RKO (cell line): ENCODE measurements at places on chromosomes 4 and X.

DNA sequence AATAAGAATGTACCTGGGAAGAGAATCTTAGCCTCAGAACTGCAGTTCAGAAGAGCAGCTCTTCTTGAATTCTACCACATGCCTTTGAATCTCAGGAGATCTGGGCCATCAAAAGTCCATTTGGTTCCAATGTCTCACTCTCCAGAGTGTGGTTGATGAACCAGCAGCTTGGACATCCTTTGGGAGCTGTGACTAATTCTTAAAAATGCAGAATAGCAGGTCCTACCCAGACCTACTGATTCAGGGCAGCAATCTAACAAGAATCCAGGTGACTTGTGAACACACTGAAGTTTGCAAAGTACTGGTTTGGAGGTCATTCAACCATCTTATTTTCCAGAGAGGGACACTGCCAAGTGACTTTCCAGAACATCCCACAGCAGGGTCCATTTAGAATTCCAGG, 244.7 kb downstream of the PACRGL start:
- DNase-seq, result no peak

- no peak for DNase-seq
Measured at GRCh38 chr4:10273030-10273429, 156.4 kb upstream of the WDR1 start.

DNA sequence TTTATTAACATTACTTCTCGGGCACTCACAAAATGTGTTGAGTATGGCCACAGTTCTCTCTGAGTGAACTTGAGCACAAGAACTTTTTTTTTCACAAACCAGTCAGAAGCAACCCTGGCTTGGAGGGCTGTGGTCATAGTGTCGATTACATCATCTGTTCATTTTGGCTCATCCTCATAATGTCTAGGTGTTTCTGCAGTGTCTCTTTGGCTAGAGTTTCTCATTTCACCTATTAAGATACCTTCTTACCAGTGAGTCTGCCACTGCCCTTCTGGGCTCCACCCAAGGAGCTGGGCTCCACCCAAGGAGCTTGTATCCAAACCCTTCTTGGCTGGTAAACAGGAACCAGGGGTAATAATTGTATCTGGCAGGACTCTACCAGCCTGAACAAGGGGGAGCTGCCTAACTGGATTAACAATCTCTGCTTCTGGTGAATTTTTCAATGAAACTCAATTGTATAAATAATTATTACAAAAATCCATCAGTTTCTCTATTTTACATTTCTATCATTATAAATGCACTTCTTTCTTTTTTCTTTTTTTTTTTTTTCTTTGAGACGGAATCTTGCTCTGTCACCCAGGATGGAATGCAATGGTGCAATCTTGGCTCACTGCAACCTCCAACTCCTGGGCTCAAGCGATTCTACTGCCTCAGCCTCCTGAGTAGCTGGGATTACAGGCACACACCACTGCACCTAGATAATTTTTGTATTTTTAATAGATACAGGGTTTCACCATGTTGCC, 667.7 kb upstream of the SLIT2 start:
- DNase-seq, result no peak

GRCh38 chr4:23365086-23365485, 524.8 kb downstream of the PPARGC1A start:
- no peak for DNase-seq

- no peak for DNase-seq
Measured at GRCh38 chr4:87388901-87389300, 2.1 kb downstream of the HSD17B11 start.

DNA sequence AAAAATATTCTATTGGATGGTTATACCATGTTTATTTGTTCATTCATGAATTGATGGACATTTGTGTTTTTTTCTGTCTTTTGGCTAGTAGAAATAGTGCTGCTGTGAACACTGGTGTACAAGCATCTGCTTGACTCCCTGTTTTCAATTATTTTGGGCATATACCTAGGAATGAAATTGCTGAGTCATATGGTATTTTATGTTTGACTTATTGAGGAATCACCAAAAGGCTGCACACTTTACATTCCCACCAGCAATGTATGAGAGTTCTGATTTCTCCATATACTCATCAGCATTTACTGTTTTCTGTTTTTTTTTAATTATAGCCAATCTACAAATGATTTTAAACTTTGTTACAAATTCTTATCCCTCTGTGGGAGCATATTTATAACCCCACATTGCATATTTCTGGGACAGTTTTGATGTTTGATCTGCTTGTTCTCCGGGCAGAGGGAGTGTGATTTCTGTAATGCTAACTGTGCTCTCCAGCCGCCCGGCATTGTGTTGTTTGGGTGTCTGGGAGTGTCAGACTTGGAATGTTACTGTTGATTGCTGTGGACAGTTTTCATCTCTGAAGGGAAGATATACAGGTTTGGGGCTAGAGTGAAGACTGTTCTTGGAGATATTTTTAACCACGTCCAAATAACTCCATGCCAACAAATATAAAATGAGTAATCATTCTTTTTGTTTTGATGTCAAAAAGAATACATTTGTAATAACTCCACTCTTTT, 60.5 kb upstream of the PGRMC2 start:
- DNase-seq, result no peak

DNA sequence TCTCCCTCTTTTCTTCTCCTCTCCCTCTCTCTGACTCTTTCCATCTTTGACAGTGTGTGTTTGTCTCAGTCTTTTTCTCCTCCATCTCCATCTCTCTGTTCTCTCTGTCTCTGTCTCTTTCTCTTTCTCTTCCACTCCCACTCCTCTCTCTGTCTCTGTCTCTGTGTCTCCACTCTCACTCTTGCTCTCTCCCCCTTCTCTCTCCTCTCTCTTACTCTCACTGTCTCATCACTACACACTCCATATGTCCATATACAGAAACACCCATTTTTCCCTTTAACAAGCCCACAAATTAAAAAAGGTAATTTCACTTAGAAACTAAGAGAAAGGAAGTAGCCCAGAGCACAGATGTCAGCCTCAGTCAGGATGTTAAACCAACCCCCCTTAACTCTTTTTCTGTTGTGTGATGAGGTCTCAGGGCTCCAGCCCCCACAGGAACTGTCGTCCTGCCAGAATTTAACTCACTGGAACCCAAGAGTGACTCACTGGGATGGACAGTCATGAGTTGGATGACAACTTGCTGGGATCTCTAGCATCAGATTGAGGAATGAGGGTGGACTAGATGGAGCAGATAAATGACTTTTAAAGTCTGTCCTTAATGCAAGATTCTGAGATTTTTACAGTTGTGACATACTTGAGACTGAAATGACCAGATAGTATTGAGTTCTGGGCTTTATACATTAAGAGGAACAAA, 27.5 kb downstream of the OTUD6A start:
- DNase-seq, result no peak

DNA sequence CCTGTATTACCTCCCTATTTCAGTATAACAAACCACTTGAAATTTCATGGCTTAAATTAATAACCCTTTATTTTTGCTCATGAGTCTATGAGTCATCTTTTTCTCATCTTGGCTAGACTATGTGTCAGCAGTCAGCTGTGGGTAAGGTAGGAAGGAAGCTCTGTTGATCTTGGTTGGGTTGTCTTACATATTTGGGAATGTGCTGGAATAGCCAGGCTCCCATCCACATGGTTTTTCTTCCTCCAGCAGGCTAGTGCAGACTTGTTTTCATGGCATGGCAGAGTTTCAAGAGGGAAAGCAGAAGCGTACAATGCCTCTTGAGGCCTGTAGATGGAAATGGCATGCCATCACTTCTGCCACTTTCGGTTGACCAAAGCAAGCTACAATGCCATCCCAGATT, 89.7 kb downstream of the LINC00632 start:
- DNase-seq, result peak; percentile 0

- DNase-seq, result no peak
Measured at GRCh38 chrX:107566604-107567262, 61.6 kb upstream of the PRPS1 start.

- DNase-seq, result no peak
Measured at GRCh38 chrX:1451251-1451660, 1.5 kb downstream of the ASMTL start.

DNA sequence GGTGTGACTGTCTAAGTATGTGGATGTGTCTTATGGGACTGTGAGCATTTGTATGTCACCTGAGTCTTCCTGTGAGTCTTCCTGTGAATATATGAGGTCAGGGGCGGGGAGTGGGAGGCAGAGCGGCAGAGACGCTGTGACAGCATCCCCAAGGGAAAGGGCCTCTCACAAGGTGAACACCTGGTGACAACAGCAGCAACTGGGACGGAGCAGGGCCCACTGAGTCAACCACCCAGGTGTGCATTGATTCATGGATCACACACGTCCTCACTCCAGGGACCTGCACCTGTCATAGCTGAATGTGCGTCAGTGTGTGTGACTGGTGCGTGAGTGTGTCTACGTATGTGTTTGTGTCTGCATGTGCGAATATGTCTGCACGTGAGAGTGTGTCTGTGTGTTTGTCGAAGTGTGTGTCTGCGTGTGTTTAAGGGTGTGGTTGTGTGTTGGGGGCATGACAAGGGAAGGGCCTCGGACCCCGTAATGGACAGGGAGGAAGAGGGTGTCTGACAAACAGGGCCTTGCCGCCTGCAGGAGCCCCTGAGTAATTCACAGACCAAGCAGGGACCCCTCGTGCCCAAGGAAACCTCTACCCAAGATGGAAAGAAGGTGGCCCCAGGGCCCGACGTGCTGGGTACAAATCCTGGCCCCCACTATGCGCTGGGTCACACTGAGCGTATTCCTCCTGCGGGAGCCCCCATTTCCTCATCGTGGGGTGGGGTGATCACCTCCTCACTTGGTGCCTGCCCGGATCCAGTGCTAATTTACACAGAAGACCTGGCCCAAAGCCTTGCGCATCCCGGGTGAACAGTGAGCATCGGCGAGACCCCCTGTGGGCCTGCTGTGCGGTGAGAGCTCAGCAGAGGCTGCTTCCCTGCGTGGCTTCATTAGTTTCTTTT, 76.7 kb downstream of the ABLIM2 start:
- peak; percentile 8 for DNase-seq

GRCh38 chr4:150318971-150319370, 240.7 kb downstream of the DCLK2 start:
- DNase-seq, result no peak

GRCh38 chrX:80120335-80120734, 105.8 kb downstream of the TBX22 start:
- no peak for DNase-seq

DNA sequence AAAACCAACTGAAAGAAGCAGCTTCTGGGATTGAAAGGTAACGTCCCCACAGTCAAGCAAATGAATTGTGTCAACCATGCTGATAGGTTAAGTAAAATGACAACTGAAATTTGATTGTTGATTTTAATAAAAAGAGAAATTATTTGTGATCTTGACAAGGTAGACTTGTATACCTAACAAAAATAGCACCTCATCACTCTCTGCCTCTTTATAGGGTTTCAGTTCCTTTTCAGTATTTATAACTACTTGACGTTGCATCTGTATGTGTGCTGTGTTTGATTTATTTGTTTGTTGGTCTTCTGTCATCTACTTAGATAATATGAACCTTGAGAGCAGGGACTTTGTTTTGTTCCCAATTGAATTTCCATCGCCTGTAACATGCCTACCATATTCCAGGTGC, 7.9 kb upstream of the PPP3CA start:
- DNase-seq, result no peak

DNA sequence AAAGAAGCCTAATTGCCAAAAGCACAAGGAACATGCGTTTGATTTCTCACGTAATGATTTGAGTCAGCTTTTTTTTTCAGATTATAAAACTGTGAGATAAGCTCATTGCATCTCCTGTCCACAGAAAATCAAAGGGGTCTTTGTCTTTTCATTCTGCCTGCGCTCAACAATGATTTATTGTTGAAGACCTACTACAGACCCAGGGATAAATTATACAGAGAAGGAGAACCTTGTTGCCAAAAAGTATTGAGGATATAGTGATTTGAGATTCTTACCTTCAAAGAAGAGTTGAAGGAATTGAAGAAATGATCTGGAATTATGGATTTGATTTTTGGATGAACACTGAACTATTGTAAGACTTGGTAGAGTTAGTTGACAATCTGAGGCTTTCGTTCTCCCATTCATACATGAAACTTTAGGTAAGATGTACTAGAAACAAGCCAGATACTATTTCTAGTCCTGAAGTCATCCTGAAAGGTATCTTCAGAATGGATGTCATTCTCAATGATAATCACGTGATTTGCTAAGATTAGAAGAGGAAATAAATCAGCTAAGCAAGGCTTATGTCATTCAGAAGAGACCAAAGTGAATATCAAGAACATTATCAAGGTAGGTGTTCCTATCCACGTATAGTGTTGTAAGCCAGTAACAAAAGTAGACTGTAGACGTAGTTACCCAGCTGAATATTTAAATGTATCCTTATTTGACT, 71.1 kb upstream of the SCOC start:
- DNase-seq, result no peak

GRCh38 chr4:143539670-143540023, 26.1 kb downstream of the SMARCA5 start:
- DNase-seq, result no peak

DNA sequence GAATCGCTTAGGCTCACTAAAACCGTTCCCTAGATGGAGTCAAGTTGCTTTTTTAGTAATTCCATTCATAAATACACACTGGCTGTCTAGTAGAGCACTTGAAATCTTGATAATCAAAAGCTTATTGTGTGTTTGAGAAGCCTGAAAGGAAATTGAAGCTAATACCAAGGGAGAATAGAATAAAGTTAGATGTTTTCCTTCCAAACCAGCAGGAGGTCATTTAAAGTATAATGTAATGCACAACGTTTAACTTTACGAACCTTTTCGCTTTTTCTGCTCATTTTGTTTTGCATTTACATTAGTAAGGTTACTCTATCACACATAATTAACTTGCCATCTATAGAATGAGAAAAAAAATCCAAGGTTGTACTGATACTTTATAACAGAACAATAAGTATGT, 440.9 kb downstream of the NKX6-1 start:
- DNase-seq, result no peak

DNA sequence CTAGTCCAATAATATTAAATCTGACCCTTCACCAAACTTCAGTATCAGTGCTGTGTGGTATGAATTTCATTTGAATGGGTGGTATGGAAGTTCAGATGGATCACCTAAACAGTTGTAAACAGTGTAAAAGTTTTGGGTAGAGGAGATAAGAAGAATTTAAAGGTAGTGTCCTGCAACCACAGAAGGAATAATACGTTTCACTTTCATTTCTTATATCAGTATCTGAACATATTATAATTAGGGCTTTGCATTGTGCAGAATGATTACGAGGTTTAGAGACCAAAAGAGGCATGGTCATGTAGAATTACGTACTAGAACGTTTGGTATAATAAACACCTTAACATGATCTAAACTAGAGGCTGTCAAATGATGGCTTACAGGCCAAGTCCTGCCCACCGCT, 116.1 kb downstream of the PDLIM5 start:
- DNase-seq, result no peak

DNA sequence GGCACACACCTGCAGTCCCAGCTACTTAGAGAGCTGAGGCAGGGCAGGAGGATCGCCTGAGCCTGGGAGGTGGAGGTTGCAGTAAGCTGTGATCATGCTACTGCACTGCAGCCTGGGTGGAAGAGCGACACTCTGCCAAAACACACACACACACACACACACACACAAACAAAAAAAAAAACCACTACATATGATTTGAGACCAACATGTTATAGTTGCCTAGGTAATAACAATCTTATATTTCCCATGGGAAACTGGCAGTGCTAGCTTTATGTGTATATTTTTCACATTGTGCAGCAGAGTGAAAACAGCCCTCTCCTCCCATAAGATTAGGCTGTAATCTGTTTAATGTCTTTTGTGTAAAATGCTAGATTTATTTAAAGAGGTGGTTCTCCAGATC, 3.1 kb upstream of the FAM241A start:
- no peak for DNase-seq

GRCh38 chrX:14032406-14032805, 2.7 kb upstream of the GEMIN8 start:
- DNase-seq, result peak; percentile 64
